ENCODE measurements at places on chromosomes 16 and 17.

GRCh38 chr16:23835390-23836077, at the start of gene PRKCB:
Gene PRKCB, plus strand, starts transcription at chr16:23835983.
- peak; percentile 96 for DNase-seq

- DNase-seq, result no peak
Measured at GRCh38 chr16:4337540-4338088, 13.5 kb downstream of the PAM16 start.

DNA sequence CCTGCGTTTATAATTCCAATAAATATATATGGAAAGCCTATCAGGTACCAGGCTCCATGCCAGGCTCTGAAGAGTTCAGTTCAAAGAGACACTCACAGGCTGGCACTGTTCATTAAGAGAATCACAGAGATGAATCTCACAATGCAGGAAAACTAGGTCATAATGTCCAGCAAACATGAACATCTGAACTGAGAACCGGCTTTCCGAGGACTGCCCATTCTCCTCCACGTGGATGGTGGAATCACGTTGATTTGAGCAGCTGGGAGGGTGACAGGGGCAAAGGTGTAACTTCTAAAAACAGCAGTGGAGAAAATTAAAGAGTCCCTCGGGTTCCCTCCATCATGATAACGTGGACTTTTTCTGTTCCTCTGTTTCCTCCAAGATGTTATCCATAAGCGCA, 10.2 kb downstream of the GP2 start:
- DNase-seq, result no peak

GRCh38 chr17:31378638-31379037, 12.8 kb upstream of the RAB11FIP4 start:
- no peak for DNase-seq

- DNase-seq, result no peak
Measured at GRCh38 chr17:46809110-46809571, 9.4 kb downstream of the WNT3 start.

DNA sequence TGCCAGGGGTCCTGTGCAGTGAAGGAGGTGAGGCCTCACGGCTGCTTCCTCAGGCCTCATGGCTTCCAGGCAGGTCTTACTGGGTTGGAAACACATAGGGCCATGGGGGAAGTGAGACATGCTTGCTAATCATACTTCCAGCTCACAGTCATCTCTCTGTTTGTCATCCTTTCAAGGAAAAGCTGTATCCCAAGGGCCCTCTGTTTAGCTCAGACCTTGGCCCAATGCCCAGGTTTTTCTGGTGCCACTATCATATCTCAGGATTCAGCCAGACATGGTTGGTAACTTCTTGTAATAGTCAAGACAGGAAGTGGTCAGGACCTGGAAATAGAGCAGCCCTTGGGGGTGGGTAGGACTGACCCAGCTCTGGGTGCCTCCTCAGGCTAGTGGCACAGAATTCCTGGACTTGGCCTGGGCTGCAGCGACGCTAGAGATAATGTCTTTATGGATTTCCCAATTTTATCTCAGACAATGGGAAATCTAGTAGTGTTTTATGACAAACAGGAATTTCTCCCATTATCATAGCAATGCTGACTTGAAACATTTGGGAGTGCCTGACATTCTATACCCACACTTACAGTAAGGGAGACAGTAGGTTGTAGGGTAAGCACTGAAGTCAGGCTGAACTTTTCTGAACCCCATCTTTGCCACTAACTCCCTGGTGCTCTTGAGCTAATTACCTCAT, 13.5 kb upstream of the ITGB3 start:
- DNase-seq, result peak; percentile 96

DNA sequence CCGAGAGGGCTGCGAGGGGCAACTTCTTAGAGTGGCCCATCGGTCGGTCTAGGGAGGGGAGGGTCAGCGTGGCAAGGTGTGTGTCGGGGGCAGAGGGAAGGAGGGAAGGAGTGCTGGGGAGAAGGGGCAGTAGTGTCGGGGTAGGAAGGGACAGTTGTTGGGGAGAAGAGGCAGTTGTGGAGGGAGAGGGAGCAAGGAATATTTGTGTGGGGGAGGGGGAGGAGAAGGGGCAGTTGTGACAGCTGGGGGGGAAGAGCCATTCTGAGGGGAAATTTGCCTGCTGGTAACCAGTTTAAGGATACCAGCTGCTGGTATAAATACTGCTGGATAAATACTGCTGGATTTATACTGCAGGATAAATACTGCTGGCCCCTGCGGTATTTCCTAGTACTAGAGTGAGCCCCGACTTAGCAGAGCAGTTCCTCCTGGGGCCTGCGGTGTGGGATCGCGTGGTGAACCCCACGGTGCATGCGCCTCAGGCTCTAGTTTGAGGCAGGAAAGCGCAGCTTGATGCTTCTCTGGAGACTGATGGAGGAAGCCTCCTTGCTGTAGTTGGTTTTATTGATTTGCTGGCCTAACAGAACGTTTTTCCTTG, 309 bp downstream of the DNAH2 start:
- no peak for DNase-seq

DNA sequence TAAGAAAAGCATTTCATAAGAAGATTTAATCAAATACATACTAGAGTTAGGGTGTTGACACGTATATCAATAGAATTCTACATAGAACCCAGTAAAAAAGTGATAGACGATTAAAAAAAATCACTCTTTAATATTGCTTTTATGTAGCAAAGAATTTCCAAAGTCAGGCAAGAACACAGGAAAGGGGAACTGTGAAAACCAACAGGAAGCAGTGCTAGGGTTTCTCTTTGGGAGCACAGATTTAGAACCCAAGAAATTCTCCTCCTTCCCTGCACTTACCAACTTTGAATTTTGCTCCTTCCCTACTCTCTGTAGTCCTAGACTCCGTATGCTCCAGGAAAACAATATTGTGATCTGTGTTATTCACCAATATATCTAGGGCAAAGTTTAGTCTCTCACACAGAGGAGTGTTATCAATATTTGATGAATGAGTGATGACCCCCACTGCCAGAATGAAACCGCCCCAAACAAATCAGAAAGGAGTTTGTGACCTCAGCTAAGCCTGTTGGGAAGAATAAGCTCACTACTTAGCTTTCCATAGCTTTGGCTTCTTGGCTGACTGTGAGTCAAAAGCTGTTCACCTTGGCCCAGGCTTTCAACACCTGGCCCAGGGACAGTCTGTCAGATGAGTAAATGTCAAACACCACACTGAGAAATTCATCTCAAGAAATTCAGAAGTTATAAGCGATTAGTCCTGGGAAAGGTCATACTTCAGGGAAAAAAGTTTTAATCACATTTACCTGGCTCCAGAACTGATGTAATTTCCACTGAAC, 8.6 kb downstream of the RFWD3 start:
- peak; percentile 43 for DNase-seq

GRCh38 chr16:84699147-84699711, 571 bp upstream of the USP10 start:
- no peak for DNase-seq

DNA sequence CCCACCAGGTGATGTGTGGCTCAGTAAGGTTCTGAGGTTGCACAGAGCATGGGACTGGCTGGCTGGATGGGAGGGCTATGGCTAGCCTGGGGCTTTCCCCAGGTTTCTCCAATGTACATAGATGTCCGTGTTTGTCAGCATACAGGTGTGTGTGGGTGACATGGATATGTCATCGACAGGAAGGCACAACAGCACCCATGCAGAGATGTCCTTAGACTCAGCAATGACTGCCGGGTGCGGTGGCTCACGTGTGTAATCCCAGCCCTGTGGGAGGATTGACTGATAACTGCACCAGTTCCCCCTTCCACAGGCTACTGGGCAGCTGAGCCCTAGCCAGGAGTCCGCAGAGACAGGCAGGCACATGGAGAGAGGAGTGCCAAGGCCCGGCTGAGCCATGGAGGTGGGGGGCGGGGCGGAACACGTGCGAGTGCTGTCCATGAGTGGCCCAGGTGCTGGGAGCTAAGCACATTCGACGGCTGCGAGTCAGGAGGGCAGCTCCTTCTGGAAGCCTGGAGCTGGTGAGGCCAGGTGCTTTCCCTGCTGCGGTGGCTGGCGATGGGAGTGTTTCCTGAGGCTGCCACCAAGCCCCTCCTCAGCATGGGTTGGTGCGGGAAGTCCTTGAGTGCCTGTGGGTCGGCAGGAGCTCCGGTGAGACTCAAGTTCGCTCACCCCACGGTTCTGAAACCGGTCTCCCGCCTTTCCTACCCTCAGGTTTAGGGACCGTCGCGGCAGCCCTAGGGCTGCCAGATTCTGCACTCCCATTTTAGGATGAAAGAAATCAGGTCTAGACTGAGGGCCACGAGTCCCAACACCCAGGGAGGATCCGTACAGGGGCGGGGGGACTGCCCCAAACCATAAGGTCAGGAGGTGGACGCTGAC, 858 bp upstream of the ASPSCR1 start:
- peak; percentile 16 for DNase-seq

GRCh38 chr17:29677824-29678223, 55.1 kb upstream of the CORO6 start:
- no peak for DNase-seq

DNA sequence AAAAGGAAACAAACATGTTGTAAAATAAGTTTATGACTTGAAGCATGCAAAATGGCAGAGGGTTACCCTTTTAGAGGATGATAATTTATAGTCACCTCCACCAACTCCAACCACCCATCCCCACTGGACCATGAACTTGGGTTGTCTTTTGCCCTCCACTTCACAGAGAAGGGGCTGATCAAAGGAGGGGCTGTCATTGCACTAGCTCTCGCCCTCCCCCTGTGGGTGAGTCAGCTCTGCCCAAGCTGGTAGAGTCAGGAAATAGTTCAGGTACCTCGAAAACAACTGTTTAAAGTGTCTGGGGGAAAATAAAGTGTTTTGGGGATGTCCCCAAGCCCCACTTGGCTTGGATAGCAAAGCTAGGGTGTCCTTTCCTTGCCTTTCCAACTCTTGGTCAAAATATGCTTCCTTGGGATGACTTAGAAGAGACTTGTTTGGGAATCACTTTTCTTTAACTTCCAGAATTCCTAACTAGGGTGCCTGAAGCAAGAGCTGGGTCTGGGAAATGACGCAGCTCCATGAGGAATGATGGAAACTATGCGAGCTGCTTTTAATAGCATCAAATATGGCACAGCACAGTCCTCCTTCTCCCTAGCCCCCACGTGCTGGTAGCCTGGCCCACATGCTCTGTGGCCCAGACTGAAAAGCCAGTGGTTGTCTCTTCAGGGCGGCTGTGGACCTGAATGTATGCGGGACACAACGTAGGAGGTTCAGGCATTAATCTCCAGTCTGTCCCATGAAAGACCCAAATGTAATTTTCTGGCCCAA, 40.7 kb downstream of the TBX4 start:
- no peak for DNase-seq

Data from suppressor macrophage treated with lipopolysaccharide for 4 hours (primary cell).